ENCODE measurements at places on chromosomes 1 and 21.

DNA sequence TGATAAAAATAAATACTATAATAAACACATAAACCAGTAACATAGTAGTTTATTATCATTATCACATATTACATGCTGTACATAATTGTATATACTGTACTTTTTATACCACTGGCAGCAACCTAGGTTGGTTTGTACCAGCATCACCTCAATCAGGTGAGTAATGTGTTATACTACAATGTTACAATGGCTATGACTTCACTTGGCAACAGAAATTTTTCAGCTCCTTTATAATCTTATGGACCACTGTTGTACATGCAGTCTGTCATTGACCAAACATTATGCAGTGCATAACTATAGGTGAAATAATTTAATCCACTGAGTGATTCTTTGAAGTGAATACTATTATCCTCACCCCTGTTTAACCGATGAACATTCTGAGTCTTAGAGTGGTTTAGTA is 44.5 kb downstream of the TNFSF4 start:
- DNase-seq: no peak

- DNase-seq: no peak
Observed at GRCh38 chr1:11502516-11502915, 23.6 kb downstream of the DISP3 start.

GRCh38 chr1:109595531-109595930 is 23.9 kb downstream of the GNAT2 start:
- no peak for DNase-seq

DNA sequence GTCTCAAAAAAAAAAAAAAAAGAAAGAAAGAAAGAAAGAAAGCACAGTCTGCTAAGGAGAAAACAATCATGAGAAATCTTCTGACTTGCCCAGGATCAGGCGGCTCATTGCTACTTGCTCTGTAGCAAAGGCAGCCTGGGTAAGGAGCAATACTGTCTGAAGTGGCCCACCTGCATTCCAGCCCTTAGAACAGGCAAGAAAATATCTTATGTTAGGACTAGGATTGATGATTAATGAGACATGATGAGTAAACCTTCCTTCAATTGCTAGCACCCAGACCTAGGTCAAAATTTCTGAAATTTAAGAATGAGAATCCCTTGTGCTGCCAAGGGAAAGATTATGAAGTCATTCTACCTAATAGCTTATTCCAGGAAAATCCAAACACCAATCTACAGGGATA is 140.8 kb downstream of the DSCAM start:
- no peak for DNase-seq

GRCh38 chr1:10242135-10242534 is 31.8 kb downstream of the KIF1B start:
- no peak for DNase-seq

DNA sequence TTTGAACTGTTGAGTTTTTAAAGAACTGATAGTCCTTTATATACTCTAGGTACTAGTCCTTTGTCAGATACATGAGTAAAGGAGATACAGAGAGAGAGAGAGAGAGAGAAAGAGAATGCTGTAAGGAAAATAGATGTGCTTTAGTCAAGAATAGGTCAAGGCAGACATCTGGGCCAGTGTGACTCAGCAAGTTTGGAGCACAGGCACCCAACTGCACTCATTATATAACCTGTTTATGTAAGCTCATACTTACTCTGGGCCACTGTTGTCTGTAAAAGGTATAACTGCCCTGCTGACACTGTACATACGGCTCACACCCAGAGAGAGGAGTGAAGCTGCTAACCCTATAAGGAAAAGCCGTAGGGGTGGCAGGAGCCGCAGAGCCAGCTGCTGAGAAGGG is 32.2 kb upstream of the AKT3 start:
- DNase-seq: no peak

- no peak for DNase-seq
Observed at GRCh38 chr1:213330281-213330680, 279.2 kb downstream of the RPS6KC1 start.

DNA sequence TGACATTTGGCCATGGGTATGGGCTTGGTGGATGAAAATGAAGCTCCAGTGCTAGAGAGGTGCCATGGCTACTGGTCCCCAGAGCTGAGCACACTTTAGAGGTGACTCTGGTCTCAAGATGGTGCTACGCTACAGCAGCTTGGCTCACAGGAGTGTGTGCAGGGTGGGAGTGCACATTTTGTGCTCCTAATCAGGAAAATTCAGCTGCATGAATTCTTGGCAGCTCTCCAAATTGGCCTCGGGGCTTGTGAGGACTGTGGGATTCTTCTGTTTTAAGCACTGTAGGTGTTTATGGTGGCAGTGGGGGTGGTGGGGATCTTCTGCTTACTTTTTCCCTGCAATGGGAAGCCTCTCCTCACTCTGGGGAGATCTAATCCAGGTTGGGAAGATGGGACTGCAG is 17.3 kb upstream of the TIPRL start:
- DNase-seq: no peak

DNA sequence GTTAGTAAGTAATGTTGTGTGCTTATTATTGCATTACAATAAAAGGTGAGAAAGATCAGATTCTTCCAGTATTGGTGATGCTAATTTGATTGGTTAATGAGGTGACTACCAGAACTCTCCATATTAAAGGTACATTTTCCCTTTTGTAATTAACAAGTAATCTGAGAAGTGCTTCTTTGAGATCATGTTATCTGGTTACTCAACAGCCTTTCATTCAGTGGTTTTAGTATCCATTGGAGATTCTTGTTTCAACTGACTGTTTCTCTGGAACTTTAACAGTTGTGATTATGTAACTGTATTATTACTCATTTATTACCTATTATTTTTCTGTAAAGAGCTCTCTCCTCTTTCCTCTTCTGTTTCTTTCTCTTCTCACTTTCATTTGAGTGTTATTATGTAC is 86.7 kb downstream of the PEX14 start:
- no peak for DNase-seq

GRCh38 chr1:158371188-158371953 is 17.7 kb downstream of the CD1E start:
- no peak for DNase-seq

DNA sequence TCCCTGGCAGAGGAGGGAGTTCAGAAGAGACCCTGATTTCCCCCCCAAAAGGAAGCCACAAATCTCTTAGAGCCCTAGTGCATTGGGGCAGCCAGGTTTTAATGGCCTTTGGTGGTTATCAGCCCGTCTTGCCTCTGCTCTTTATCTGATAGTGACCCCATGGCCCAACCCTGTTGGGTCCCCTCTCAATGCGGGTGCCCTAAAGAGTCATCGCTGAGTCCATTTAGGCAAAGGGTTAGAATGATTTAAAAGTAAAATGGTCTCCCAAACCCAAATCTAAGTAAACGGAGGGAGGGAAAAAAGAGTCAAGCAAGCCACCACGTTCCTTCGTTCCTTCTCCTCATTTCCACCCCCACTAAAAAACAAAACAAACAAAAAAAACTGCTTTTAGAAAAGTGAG is 164.0 kb downstream of the RUNX1 start:
- DNase-seq: no peak

DNA sequence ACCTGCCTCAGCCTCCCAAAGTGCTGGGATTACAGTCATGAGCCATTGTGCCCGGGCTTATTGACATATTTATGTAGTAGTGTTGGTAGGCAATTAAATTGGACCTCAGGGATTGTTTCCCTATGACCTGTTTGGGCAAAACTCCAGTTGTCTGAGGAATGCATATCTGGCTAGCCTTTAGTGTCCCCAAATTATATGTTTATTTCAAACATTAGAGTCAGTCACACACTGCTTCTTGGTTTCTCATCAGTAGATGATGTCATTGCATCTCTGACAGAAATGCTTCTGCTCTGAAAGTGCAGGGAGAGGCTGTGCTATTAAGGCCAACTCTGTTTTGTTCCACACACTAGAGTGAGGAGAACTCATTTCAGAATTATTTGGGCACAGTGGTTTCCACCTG is 12.5 kb downstream of the PIP5K1A start:
- no peak for DNase-seq

DNA sequence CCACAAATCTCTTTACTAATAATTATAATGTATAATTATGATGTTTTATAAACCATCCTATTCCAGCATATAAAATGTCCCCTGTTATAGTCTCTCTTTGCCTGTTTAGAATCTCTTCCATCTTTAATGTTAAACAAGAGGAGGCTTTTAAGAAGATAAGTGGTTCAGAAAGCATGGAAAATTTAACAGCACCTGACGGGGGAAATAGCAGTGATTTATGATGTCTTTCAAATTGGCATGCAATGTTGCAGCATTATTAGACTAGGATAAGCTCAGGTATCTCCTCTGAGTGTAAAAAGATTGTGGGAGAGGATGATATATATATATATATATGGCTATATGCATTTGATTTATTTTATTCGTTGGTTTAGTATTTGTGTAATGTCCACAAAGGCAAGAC is 24.4 kb downstream of the GIPC2 start:
- DNase-seq: no peak

DNA sequence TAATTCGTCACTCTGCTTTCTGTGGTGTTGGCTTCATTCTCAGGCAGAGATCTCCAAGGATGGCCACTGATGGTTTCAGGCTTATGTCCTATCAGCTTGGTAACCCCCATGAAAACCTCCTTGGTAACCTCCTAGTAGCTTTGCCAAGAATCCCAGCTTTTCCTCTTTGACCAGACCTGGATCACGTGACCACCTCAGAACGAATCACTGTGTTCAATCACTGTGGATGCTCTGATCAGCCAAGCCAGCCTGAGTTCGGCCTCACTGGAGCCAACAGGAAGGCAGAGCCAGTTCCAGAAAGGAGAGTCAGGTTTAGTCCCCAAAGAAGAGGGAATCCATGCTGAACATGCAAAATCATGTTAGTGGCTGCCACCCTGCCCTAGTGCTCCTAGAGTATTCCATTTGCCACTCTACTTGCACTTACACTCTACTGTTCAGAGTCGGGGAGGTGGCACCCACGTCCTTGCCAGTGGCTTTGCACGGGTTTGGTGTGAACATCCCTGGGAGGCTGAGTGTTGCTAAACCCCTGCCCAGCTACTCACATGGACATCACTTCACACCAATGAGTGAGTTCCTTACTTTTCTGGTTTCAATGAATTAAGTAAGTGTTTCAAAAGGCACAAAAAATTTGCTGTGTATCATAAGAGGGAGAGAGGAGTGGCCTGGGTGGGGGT is 33.5 kb upstream of the SSBP3 start:
- no peak for DNase-seq

DNA sequence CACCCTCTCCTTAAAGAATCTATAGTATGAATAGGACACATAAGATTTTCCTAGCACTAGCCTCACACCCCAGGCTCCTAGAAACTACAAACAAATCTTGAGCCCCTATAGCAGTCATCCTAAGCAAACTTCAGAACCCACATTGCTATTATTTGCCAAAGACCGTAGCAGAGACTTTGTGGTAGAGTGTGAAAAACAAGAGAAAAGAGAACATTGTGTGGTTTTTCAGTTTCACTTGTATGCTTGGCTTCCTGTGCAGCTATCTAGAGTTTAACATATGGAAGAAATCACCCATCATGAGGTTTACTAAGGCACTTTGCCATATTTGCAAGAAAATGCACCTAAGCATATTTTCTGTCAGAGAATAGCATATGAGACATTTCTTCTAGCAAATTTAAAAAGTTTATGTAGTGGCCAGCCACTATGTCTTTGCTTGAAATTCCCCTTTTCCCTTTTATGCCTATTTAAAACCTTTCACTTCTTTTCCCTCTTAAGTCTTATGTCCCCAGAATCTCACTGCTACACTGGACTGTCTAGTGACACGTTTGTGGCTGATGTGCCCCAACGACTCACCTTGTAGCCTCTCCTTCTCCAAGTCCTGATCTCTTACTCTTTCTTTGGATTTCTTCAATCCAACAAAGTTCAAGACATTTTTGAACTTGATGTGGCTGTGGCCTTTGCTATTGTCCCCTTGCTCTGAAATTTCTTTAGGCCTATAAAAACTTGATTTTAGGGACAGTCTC is 25.6 kb downstream of the CCDC190 start:
- DNase-seq: no peak

- DNase-seq: no peak
Observed at GRCh38 chr21:35038772-35039319, 10.3 kb downstream of the RUNX1 start.

DNA sequence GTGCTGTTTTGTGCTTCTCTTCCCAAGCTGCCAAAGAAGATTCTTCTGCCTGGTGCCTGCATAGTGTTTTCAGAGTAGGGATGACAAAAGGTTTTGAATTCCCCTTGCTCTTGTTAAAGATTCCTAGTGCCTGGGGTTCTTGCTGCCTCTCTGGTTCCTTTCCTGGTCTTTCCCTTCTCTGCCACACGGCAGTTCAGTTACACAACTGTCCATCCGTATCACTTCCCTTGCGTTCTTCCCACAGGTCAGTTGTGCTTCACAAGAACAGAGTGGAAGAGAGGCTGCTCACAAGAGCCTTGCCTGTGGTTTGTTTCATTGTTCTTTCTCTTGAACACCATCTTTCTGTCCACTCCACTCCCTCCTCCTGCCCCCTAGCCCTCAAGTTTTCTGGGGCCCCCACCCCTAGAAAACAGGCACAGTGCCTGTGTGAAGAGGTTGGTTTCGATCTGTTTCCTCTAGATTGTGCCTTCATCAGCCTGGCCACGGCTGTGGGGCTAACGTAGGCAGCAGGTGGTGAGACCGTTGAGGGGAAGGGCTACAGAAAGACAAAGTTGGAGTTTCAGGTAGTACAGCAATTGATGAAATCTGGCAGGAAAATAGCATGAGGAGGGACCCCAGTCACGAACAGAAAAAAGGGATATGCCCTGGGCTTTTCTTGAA is 5.8 kb downstream of the VASH2 start:
- DNase-seq: no peak

DNA sequence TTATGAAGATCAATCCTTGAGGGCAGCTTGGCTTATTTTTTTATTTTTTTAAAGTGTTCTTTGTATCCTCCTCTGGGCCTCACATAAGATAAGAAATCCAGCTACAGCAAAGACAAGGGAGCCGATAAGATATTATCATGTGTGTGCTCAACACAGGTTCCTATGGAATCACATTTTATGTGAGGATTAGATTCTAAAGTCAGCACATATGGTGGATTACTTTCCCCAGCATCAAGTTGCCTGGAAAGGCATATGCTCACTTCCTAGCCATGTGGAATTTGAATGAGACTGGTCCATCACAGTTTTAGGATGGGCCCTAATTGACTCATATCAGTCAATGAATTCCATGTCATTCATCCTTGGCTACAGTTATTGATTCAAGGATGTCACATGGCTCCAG is 456.9 kb upstream of the LRRC7 start:
- no peak for DNase-seq
